Activated T-cell treated with anti-CD3 and anti-CD28 coated beads, Interleukin-2, amount 50 U/mL, for 1 hour (primary cell): ENCODE measurements at places on chromosomes 5 and 9.

DNA sequence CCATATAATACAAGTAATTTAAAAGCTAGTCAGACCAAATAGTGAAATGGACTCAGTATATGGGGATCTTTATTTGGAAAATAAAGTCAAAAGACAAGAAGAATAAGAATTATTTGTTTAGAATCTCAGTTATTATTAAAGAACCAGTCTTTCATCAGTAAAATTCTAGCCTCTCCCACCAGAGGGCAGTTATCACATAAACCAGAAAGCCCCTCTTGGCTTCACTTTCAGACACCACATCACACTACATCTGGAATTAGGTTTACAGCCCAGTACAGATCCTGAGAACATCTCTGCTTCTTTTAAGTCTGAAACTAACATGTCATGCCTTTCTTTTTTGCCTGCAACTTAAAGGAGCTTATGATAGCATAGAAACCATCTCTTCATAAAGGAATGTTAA lies 12.2 kb upstream of the HSPB3 start:
- DNase-seq, result no peak

GRCh38 chr9:88975966-88976889 lies 15.0 kb upstream of the S1PR3 start:
- no peak for DNase-seq

GRCh38 chr9:117178596-117179375 lies 236.1 kb downstream of the ASTN2 start:
- no peak for DNase-seq

DNA sequence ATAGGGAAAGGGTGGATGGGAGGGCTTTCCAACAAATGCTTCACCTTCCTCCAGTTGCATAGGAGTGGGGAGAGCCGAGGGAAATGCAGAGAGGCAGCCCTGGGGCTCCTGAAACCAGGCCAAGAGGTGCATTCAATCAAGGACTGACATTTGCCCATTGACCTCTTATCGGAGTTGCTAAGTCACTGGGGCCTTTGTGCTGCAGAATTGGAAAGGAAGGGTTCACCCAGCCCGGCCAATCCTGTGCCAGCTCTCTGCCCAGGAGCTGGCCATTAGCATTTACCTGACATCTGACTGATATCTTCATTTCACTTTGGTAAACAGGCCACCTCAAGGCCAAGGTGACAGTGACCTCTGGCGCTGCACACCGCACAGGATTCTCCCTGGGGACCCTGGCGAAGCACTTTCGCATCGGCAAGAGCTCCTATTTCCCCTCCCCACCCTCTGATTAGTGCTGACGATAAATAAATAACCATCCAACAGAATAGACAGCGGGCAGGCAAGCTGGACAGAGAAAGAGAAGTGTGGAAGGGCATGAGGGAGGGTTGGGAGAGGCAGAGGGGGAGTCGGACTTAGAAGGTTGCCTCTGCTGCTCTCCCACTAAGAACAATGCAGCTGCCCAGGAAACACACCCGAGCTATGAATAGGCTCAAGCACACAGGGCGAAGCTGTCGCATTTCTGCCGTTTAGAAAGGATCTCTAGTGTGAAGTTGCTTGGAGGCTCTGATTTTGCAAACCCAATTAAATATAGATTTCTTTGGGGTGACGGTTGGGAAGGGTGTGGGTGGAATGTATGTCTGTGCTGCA lies 57.0 kb upstream of the BOD1 start:
- DNase-seq, result no peak

GRCh38 chr5:24444414-24444813 lies 200.4 kb downstream of the CDH10 start:
- DNase-seq, result no peak

DNA sequence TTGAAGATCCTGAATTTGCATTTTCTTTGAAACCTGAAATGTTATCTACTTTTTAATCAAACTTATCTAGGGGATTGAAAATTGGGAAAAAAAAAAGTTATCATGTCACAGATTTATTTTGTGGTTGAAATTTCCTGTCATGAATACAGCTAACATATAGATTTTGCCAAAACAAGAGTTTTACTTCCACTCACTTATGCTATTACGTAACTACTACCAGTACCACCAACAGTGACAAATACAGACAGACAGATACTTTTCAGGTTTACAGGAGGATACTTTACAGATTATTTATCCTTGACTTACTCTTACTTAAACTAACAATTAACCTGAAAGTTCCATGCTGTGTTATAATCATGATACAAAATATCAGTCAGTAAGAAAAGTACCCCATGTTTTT lies 6.8 kb upstream of the MRPS30 start:
- DNase-seq, result no peak
